ENCODE measurements at places on chromosomes 2 and 18.

GRCh38 chr2:174586418-174587295 lies 10.9 kb downstream of the WIPF1 start:
- no peak for DNase-seq

GRCh38 chr2:84152462-84152861 lies 306.6 kb downstream of the SUCLG1 start:
- DNase-seq: no peak

GRCh38 chr2:71190656-71191569 lies 36.0 kb downstream of the PAIP2B start:
- DNase-seq: peak; percentile 28

DNA sequence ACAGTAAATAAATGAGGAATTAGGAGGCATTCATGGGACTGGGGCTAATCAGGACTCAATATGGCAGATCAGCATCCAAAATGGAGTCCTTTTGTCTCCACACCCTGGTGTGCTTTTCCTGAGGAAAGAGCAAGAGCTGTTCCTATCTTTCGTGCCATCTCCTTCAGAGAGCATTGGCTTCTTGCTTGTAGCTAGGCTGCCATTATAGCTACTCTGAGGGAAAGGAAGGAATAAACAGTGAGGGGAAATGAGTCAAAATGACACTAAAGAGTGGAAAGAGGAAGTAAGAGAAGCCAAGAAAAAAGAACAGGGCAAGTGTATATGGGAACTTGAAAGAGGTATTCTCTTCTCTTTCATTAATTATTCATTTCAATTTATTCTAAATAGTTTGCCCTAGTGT lies 8.4 kb upstream of the NMI start:
- DNase-seq: no peak

DNA sequence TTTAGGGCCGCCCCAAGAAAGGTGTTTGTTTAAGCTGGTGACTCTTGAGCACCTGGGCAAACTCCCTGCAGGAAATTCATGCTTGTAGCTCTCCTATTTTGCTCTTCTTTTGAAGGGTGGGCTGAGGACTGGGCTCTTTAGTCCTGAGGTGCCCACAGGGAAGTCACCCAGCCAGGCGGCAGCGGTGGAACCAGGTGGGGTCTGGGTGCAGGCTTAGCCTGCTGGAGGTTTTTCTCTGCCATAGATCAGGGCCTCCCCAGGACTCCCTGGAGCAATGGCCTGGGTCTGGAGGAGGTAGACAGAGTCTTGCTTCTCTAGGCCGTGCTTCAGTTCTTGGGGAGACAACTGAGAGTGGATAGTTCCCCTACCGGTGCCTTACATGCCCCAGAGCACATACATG lies 99.9 kb downstream of the CLIP4 start:
- no peak for DNase-seq

DNA sequence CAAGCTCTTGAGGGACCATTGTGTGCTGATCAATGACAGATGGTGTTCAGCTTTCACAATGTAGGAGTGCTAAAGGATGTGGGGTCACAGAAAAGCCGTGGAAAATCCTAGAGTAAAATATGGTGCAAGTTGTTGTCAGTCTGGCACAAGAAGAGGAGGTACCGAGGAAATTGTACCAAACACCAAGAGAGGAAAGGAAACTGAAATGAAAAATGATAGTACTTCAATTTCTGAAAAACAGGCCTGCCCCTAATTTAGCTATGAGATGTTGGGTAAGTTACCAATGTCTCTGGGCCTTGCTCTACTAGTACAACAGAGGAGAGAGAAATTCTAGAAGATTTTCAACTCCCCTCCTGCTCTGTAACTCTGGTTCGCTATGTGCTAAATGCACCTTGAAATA lies 78.8 kb upstream of the PELI1 start:
- DNase-seq: no peak

DNA sequence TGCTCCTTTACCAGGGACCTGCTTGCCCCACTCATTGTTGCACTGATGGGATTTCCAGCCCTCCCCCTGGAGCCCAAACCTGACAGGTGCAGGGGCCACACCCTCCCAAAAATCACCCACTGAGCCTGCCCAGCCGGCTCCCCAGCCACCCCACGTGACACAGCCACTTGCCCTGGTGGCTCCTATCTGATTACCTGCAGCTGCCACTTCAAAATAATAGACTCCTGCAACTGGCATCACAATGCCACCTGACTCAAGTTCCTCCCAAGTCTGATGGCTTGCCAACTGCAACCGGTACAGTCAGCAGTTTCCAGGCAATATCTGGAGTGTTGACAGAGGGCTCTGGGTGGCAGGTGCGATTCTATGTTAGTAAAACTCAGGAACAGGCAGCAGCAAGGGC lies 66.2 kb downstream of the CRACDL start:
- DNase-seq: peak; percentile 72

DNA sequence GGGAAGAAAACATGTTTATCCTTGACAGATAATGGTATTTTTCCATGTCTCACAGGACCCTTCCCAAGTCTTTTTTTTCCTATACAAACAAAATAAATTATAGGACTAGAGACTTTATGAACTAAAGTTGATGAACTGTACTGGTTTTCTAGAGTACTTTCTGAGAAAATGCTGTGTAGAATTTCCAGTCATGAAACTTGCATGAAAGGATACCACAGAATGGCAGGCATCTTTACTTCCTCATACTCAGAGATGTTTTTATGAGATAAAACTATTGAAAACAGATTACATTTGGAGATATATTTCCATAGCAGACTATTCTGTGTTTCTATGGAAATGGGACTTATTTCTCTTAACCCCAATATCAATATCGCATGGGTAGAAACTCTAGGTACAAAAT lies 403.5 kb downstream of the PARD3B start:
- no peak for DNase-seq

DNA sequence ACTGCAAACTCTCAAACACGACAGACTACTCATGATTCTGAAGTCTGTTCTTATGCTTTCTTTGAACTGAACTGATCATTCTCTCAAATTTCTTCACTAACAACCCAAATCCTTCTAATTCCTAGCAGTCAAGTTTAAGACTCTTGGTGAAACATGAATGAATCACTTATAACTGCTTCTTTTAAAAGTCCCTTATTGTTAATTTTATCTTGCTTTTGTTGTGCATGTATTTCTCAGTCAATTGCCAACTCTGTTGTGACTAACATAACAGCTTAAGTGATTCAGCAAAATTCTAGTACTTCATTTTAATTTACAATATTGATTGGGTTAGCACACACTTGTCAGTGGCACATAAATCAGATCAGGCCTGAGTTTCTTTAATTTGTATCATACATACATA lies 357.0 kb upstream of the FSIP2 start:
- DNase-seq: no peak

- no peak for DNase-seq
These were observed 240.3 kb downstream of the HDAC4 start for GRCh38 chr2:239160226-239161143.

- no peak for DNase-seq
These were observed 1396.8 kb upstream of the SLC39A10 start for GRCh38 chr2:194260185-194260584.

- no peak for DNase-seq
These were observed 3.9 kb upstream of the MYCN start for GRCh38 chr2:15936277-15937104.

- no peak for DNase-seq
These were observed 20.6 kb upstream of the TMEM163 start for GRCh38 chr2:134739236-134739878.

- DNase-seq: no peak
These were observed 820.4 kb downstream of the GALR1 start for GRCh38 chr18:78069784-78070664.

- no peak for DNase-seq
These were observed 117.0 kb upstream of the CYP1B1 start for GRCh38 chr2:38192976-38193375.

GRCh38 chr2:128424406-128425171 lies 105.9 kb upstream of the HS6ST1 start:
- DNase-seq: no peak

GRCh38 chr2:127065299-127065939 lies 41.5 kb downstream of the BIN1 start:
- no peak for DNase-seq

GRCh38 chr2:142819411-142819810 lies 58.1 kb upstream of the KYNU start:
- DNase-seq: no peak

GRCh38 chr18:7317804-7318231 lies 86.9 kb downstream of the LRRC30 start:
- DNase-seq: no peak

GRCh38 chr18:62954366-62954765 lies 239.0 kb downstream of the PHLPP1 start:
- no peak for DNase-seq

DNA sequence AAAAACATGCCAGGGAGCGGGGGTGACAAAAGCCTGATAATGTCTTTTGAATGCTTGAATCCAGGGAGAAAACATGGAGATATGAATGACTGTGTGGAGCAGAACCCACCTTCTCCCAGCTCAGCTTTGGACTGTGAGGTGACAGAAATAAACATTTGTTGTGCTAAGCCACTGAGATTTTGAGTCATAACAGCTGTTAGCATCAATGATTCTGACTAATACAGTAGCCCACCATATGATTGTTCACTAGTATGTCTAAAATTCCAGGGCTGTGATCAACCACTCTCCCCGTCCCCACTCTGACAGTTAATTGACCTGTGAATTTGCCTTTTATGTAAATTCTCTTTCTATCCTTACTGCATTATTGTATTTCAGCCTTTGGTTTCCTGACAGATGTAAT lies 69.1 kb downstream of the PDK1 start:
- no peak for DNase-seq

DNA sequence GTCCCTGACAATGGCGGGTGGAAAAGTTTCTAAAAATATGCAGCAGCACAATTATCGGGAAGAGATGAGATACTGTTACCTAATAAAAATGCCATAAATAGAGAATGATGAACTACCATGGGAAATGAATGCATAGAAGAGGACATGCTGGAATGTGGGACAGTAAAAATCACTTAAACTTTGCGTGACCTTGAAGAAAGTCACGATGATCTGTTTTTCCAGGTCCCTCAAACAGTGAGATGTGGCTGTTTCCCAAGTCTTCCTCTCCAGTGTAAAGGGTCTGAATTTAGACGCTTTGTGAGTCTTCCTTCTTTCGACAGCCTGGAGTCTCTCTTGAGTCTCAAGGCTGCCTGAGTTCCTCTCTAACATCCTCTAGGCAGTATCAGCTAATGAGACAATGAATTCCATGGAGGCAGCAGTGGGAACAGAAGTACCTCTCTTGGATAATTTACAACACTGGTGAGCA lies 1.4 kb downstream of the CLUL1 start:
- no peak for DNase-seq

GRCh38 chr18:59705145-59705544 lies 7.9 kb upstream of the CCBE1 start:
- DNase-seq: no peak

- DNase-seq: no peak
These were observed 32.8 kb upstream of the TNS1 start for GRCh38 chr2:218035463-218036100.

DNA sequence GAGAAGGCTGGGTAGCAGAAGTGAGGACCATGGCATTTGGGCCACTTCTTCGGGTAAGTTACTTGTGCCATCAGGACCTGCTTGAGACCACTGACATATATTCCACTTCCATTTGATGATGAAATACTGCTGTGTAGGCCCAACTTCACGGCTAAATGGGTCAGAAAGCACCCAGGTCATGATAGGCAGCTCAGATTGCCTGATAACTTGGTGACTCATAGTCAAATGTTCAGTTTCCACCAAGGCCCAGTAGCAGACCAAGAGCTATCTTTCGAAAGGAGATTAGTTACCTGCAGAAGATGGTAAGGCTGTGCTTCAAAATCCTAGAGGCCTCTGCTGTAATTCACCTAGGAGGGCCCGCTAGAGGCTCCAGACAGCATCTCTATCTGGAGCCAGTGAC lies 31.8 kb upstream of the MEX3C start:
- DNase-seq: no peak

- DNase-seq: no peak
These were observed 172.0 kb downstream of the MGAT5 start for GRCh38 chr2:134425724-134426496.

DNA sequence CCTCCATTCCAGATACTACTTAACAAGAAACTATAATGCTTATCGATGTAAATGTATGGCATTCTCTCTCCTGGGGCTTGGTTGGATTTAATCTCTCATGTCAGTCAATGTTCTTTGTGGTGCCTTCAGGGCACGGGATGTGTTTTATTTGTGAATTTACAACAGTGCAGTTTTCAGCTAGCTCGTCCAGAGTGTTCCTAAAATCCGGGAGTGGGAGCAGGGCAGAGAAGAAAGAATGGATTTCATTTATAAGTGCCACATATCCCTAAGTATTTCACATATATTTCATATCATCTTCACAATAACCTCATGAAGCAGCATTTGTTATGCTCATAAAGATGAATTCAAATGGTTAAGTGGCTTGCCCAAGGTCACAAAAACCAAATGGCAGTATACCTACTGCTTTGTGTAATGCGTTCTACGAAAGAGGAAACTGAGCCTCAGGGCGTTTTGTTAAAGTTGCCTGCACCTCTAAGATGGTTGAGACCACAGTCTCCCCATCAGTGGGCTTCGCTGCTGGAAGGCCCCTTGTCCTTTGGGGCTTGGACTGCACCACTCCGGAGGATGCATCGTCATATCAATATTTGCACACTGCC lies 134.7 kb upstream of the MGAT5 start:
- DNase-seq: no peak

- DNase-seq: no peak
These were observed 70.9 kb downstream of the AAK1 start for GRCh38 chr2:69572641-69573040.

- no peak for DNase-seq
These were observed 11.0 kb downstream of the SDC1 start for GRCh38 chr2:20213651-20214565.

DNA sequence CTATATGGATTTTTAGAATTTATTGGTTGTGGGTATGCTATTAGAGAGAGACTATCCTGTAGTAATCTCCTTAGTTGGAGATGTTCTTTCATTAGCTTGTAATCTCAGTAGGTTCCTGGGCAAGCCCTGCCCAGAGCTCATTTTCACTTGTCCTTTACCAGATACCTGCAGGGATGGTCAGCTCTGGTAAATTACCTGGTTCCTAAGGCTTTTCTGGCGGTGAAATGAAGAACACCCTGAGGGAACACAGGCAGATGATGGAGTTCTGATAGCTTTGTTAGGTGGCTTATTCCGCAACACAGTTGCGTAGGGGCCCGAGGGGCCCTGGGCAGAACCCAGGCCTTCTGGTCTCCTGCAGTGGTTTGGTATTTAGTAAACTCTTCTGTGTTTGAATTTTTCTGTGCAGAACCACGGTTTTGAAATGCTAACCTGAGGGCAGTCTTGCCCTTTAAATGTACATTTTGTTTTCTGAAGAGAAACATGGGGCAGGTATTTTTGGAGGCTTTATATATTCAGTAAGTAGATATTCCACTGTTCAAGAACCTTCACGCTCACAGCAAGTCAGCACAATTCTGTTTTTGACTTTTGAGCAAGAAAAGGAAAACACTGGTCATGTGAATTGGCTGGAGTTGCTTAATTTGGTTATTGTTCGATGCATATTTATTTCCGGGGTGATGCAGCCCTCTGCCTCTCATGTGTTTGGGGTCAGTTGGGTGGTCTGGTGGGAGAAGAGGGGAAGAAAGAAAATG lies 22.4 kb downstream of the ZNF532 start:
- DNase-seq: no peak

- DNase-seq: no peak
These were observed 54.2 kb downstream of the DLGAP1 start for GRCh38 chr18:4400911-4401310.

GRCh38 chr2:100812116-100812515 lies 7.8 kb upstream of the NPAS2 start:
- DNase-seq: no peak

- no peak for DNase-seq
These were observed 22.9 kb downstream of the SH3BP4 start for GRCh38 chr2:234974501-234975385.

GRCh38 chr2:146879882-146880281 lies 964.9 kb upstream of the ACVR2A start:
- no peak for DNase-seq

GRCh38 chr18:13580351-13580750 lies 146.0 kb downstream of the FAM210A start:
- no peak for DNase-seq

All from HT-29 (cell line).